ENCODE measurements at places on chromosomes 3 and 15. TPM values are rescaled to one million over a fixed set of nuclear protein-coding genes. Genes with fewer than 3 reads are reported as not detected.

The MAGEF1 gene
- total RNA-seq: 52.5 TPM

The GAP43 gene
- total RNA-seq: 4.3 TPM

The IL17RB gene
- total RNA-seq: 0.93 TPM

The SAMMSON gene
- 0.04 TPM for total RNA-seq

The IMPG2 gene
- total RNA-seq: 1.3 TPM

The CYP1A2 gene
- total RNA-seq: not detected

The SH2D7 gene
- total RNA-seq: not detected

The BTLA gene
- 0.18 TPM for total RNA-seq

The EFCC1 gene
- 0.66 TPM for total RNA-seq

The SAMD7 gene
- total RNA-seq: not detected

The TRH gene
- total RNA-seq: 0.13 TPM

- H3K27me3 ChIP-seq: no peaks in the 10 kb centered on the region
- H3K4me3 ChIP-seq: no peak overlapping the region
- H3K27ac ChIP-seq: no peak overlapping the region
- DNase-seq: no peak
- no peaks in the 10 kb centered on the region for H3K36me3 ChIP-seq
These were observed 32.7 kb downstream of the LRRC3B start for GRCh38 chr3:26655231-26655630.

DNA sequence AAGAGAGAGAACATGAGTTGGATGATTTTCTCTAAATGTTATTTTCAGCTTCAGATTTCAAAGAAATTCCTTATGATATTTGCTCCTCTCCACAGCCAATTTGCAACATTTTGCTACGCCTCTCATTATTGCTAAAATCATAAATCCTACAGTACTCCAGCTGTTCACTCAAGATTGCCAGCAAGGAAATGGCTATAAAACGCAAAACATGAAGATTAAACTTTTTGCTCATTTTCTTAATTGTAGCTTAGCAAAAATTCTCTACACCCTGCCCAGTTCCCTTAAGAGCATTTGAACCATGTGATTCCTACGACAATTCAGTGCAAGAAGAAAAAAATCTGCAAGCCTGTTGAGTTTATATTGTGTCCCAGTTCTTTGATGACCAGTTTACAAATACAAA lies 6.8 kb downstream of the CHRNA3 start:
- no peak overlapping the region for H3K4me3 ChIP-seq
- no peak overlapping the region for H3K27ac ChIP-seq
- H3K36me3 ChIP-seq: no peaks in the 10 kb centered on the region

DNA sequence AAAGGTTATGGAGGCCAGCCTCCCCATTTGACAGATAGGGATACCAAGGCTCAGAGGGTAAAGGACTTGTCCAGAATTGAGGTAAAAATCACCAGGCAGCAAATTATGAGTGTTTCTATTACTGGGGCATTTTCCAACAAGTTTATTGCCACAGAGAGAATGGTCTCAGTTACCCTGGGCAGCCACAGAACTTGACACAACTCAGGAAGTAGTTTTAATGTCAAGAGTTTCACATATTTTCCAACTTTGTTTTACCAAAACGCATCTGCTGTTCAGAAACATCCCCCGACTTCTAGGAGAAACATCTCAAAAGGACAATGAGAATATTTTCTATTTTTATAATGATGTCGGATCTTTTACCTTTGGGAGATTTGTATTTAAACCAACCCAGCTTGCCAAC lies 107.5 kb upstream of the MRPS22 start:
- H3K36me3 ChIP-seq: no peaks in the 10 kb centered on the region
- H3K27me3 ChIP-seq: no peaks in the 10 kb centered on the region
- no peaks in the 10 kb centered on the region for H3K4me1 ChIP-seq
- no peak overlapping the region for H3K27ac ChIP-seq
- no peak for DNase-seq
- no peak overlapping the region for H3K4me3 ChIP-seq

GRCh38 chr15:63473007-63473748 lies 31.2 kb upstream of the USP3 start:
- peaks cover 20% of the 10 kb centered on the region for H3K4me1 ChIP-seq
- H3K27me3 ChIP-seq: no peaks in the 10 kb centered on the region
- no peak overlapping the region for H3K27ac ChIP-seq
- DNase-seq: no peak

- DNase-seq: peak; percentile 86
- H3K27me3 ChIP-seq: no peaks in the 10 kb centered on the region
- H3K27ac ChIP-seq: no peak overlapping the region
These were observed 44.0 kb downstream of the CCDC54 start for GRCh38 chr3:107421170-107421792.

GRCh38 chr15:68730471-68730919 lies 90.2 kb downstream of the ANP32A start:
- peak overlapping the region; percentile 79 for H3K27ac ChIP-seq
- H3K4me3 ChIP-seq: no peak overlapping the region
- DNase-seq: peak; percentile 80

GRCh38 chr15:89803941-89804800 lies 10.5 kb downstream of the ANPEP start:
- H3K36me3 ChIP-seq: no peaks in the 10 kb centered on the region
- peaks cover 2% of the 10 kb centered on the region for H3K27me3 ChIP-seq
- H3K4me3 ChIP-seq: no peak overlapping the region
- H3K27ac ChIP-seq: no peak overlapping the region
- no peak for DNase-seq

DNA sequence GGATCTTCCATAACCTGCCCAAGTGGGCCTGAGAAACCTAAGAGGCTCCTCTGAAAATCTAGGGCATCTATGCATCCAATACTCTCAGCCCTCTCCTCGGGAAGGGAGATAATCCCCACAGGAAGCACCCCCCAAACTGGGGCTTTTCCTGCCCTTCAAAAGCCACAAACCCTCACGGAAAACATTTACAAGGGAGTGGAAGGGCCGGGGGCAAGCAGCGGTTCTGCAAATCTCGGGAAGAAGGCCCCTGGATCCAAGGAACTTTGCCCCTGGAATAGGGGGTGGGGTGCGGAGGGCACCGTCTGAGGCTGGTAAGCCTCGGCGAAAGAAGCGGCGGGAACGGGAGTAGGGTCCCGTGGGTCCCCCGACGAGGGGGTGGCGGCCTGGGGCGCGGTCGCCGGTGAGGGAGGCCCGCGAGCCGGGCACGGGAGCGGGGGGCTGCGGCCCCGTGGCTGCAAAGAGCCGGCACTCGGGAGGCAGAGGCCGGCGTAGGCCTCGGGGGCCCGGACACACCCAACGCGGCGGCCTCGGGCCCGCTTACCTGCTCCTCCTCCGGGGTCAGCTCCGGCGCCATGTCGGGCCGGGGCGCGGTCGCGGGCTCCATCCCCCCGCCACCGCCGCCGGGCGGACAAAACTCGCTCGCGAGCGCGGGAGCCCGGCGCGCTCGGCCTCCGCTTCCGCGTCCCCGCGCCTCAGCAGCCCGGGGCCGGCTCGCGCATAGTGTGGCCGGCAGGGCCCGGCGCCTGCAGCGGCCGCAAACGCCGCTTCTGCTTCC lies 755 bp downstream of the PTPN9 start:
- peak overlapping the region; percentile 80 for H3K27ac ChIP-seq
- no peaks in the 10 kb centered on the region for H3K27me3 ChIP-seq
- DNase-seq: peak; percentile 51
- peak overlapping the region; percentile 83 for H3K4me3 ChIP-seq
- no peaks in the 10 kb centered on the region for H3K36me3 ChIP-seq

DNA sequence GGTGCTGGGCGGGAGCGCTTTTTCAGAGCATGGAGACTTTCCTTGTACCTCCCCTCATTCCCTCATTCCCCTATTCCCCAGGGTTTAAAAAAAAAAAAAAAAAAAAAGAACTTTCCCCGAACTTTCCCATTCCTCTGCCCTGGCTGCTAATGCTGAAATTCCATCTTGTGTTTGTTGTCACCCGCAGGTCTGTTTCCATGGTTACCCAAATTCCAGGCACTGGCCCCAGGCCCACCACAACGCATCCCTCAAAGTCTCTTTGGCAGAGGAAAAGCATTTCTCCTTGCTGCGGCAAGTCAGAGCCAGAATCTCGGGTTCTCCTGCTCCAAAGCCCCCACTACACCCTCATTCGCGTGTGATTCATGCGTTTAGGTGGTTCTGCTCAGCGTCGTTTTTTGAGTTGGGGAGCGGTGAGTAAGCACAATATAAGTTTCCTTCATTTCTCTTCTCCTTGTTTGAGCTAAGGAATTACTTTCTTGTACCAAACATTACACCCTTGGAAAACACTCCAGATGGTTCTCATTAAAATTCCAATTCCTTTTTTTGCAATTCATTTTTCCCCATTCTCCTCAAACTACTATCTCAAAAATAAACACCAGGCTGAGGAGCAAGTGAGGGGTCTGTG lies 21.6 kb downstream of the ANAPC13 start:
- no peaks in the 10 kb centered on the region for H3K36me3 ChIP-seq
- H3K4me3 ChIP-seq: no peak overlapping the region
- H3K4me1 ChIP-seq: peaks cover 40% of the 10 kb centered on the region

DNA sequence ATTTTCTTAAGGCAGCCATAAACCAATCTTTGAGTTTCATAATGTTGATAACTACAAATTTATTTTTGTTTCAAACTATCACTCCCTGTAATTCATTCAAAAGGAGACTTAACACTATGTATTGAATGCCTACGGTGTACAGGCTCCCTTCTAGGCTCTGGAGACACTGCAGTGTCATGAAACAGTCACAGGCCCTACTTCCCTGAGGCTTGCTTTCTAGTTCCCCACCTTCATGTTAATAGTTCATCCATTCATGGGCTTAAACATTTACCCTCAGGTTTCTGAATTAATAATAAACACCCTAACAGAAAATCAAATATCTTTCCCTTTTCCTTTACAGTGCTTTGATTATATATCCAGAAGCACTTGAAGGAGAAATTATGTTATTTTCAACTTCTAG lies 168.7 kb downstream of the CHL1 start:
- no peak for DNase-seq
- no peak overlapping the region for H3K4me3 ChIP-seq
- no peaks in the 10 kb centered on the region for H3K36me3 ChIP-seq

GRCh38 chr3:12875857-12876836 lies 34.8 kb upstream of the RPL32 start:
- no peak overlapping the region for H3K4me3 ChIP-seq
- H3K27ac ChIP-seq: no peak overlapping the region

DNA sequence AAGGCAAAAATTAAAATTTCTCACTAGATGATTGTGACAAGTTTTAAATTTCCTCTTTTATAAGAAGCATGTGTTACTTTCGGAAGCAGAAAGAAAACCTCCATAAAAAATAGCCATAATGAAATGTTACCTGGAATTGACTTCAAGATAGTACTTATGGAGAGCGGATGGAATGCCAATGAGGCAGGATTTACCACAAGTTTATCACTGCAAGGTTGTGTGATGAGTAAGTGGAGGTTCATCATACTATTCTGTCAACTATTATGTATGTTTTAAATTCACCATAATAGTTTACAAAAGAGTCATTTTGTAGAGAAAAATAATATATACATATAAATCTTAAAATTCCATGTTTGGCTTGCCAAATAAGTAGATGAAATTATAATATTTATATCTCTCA lies 230.3 kb downstream of the SCAPER start:
- no peak overlapping the region for H3K4me3 ChIP-seq
- no peak for DNase-seq
- H3K27me3 ChIP-seq: no peaks in the 10 kb centered on the region

- H3K27me3 ChIP-seq: no peaks in the 10 kb centered on the region
- peaks cover 2% of the 10 kb centered on the region for H3K4me1 ChIP-seq
These were observed 37.9 kb upstream of the MGLL start for GRCh38 chr3:127860211-127860696.

DNA sequence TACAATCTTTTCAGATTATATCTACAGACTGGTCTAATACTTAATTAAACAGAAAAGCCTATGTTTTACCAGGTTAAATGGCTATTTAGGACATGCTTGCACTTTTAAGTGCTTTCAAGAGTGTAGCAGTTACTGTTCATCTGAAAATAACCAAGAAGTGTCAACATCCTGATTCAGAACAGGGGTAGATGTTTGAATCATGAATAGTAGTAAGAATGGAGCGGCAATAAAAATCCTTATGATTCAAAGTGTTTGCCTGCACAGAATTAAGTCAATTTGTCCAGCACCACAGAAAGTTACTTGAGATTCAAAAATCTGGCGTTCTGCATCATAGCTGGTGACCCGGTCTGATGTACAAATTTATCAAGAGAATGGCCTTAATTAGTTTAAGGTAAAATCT lies 48.3 kb downstream of the GREM1 start:
- H3K4me1 ChIP-seq: no peaks in the 10 kb centered on the region
- no peak overlapping the region for H3K4me3 ChIP-seq
- no peak for DNase-seq
- H3K36me3 ChIP-seq: no peaks in the 10 kb centered on the region
- no peak overlapping the region for H3K27ac ChIP-seq
- no peaks in the 10 kb centered on the region for H3K27me3 ChIP-seq

DNA sequence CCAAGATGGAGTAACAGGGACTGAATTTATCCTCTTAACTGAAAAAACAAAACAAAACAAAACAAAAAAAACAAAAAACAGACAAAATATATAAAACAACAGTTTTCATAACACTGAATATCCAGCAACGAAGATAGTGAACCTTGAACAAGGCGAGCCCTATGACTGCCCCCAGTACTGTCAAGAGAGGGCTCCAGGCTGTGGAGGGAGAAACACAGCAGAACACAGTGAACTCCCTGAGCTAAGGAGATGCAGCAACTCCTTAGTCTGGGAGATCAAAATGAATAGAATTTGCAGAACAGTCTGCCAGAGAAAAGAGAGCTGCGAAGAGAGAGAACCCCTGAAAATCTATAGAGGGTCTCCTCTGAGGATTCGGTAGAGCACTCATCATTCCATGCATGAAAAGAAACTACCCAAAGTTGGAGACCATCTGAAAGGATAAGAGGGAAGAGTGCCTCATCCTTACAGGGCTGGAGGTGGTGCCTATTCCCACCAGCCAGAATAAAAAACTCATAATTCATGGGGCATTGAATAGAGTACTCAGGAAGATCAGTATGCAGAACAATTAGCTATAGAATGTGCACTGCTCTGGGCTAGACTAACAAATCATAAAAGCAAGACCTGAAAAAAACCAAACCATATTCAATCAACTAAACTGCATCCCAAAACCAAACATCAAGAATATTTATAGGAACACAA lies 101.8 kb downstream of the FRMD4B start:
- H3K4me3 ChIP-seq: no peak overlapping the region
- no peaks in the 10 kb centered on the region for H3K4me1 ChIP-seq
- no peaks in the 10 kb centered on the region for H3K36me3 ChIP-seq
- DNase-seq: no peak
- no peak overlapping the region for H3K27ac ChIP-seq

Data from muscle of leg (tissue), 16 donors.